ENCODE measurements at places on chromosomes 5 and 9.
A peak's percentile ranks its signal among the peaks of the same experiment; 100 is the strongest.

- no peak for DNase-seq
These were observed 6.4 kb downstream of the SPINK6 start for GRCh38 chr5:148209151-148209770.

DNA sequence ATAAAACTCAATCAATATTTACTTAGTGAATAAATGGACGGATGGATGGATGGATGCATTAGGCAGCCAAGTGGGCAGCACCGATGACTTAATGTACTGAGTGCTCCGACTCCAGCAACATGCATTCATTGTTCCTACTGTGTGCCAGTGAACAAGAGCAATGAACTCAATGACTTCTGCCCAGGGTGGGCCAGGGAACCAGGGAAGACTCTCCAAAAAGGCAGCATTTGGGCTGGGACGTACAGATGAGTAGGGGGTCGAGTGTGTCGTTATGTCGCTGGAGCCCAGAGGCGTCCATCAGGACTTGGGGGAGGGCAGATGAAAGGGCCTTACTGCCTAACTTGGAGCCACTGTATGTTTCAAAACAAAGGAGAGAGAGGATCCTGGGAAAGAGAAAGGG lies 126.4 kb downstream of the KCNIP1 start:
- DNase-seq = no peak

GRCh38 chr9:36456480-36457065 lies 56.5 kb upstream of the RNF38 start:
- no peak for DNase-seq

- no peak for DNase-seq
These were observed 15.7 kb upstream of the KCNN2 start for GRCh38 chr5:114346181-114346580.

DNA sequence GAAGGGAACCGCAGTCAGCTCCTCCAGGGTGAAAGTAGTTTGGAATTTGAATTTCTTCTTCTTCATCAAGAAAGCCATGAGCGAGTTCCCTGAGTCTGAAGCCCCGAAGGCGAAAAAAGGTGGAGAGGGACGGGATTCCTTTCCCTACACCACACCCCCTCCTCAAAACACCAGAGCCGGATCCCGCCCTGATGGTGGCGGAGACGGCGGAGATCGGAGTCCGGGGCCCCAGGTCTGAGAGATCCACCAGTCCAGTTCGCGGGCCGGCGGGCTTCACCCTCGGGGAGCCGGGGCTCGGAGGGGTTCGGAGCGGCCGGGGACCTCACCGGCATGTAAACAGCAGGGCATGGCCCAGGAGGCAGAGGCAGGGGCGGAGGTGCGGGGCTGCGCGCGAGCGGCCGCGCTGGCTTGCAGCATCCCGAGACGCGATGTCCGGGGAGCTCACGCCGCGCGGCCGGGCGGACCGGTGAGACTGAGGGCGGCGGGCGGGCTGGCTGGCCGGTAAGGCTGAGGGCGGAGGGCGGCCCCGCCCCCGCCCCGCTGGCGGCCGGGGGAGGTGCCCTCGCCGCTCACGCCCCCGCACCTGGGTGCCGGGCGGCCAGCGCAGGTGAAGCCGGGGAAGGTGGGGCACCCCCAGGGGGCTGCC lies 606 bp downstream of the EEIG1 start:
- no peak for DNase-seq

DNA sequence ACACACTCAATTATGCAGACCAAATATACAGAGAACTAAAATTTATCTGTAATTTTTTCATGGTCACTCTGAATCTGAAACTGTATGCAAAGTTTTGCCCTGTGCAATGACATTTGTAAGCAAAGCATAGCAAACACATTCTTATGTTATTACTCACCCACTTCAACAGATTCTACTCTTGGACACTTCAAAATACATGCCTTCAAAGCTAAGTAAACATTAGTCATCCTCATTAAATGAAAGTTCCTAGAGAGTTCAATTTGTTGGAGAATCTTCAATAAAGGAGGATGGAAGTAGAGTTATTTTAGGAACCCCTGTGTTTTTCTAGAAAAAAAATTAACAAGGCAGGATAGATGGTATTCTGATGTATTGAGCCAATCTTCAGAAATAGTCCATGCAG lies 639.7 kb upstream of the C9orf72 start:
- DNase-seq = no peak

GRCh38 chr5:80250801-80251200 lies 5.0 kb downstream of the SERINC5 start:
- no peak for DNase-seq

GRCh38 chr9:15086778-15087324 lies 176.6 kb upstream of the FREM1 start:
- DNase-seq = no peak

- DNase-seq = no peak
These were observed 374.7 kb upstream of the WWC1 start for GRCh38 chr5:167916706-167917105.

DNA sequence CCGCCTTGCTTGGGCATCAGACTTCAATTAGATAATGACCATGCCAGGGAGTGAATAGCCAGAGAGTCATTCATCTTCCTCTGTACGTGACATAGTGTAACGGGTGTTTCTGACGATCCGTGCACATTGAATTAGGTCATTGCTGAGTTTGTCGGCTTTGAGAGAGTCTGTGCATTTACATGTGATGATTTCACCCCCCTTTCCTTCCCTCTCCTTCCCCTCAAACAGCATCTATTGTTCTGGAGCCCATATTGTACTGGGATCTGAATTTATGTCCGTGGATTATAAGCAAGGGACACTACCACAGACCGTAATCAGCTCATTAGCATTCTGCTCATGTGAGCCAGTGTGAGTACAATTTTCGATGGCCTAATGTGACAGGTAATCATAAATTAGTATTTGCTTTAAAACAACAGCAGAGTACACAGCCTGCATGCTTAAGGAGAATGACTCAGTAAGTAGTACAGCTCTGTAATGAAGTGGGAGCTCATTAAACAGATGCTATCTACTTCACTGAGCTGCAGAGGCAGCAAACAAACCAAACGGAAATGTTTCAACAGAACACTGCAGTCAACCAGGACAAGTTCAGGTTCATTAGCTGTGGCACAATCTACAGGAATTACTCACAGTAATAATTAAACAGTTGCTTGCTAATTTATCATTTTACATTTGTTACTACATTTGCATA lies 302.1 kb downstream of the CSNK1G3 start:
- DNase-seq = no peak

DNA sequence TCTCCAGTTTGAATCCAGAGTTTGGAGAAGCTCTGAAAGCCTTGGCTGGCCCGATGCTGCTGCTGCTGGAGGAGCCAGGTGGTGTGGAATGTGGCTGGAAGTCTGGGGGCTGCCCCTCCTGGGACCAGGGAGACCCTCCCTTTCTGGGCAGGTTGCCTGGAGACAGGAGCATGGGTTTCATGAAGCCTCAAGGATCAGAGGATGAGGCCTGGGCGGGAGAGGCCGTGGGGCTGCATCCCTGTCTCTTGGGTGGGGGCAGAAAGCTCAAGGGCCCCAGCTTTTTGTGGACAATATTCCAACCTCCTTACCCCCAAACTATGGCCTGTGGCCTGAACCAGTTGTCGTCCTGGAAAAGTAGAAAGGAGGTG lies 10.1 kb downstream of the FGF18 start:
- DNase-seq = no peak

- DNase-seq = no peak
These were observed 371.2 kb downstream of the NFIB start for GRCh38 chr9:13942695-13943094.

GRCh38 chr9:19101203-19101602 lies 1.5 kb downstream of the HAUS6 start:
- DNase-seq = no peak

GRCh38 chr9:89154651-89155336 lies 23.8 kb downstream of the SHC3 start:
- no peak for DNase-seq

- DNase-seq = no peak
These were observed 170.4 kb downstream of the FOCAD start for GRCh38 chr9:20854444-20854843.

DNA sequence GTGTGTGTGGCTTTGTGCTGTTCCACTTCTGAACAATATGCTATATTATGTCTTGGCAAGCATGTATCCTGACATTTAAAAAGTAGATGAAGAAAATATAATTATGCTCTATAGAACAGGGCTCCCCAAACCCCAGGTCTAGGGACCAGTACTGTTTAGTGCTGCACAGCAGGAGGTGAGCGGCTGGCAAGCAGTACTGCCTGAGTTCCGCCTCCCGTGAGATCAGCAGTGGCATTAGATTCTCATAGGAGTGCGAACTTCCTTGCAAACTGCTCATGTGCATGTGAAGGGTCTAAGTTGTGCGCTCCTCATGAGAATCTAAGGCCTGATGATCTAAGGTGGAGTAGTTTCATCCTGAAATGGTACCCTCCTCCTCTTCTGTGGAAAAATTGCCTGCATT lies 979.1 kb upstream of the CTNND2 start:
- DNase-seq = no peak

- DNase-seq = no peak
These were observed 8.4 kb downstream of the RPS14 start for GRCh38 chr5:150440948-150441812.

GRCh38 chr5:97670447-97670846 lies 487.4 kb upstream of the RIOK2 start:
- DNase-seq = no peak

DNA sequence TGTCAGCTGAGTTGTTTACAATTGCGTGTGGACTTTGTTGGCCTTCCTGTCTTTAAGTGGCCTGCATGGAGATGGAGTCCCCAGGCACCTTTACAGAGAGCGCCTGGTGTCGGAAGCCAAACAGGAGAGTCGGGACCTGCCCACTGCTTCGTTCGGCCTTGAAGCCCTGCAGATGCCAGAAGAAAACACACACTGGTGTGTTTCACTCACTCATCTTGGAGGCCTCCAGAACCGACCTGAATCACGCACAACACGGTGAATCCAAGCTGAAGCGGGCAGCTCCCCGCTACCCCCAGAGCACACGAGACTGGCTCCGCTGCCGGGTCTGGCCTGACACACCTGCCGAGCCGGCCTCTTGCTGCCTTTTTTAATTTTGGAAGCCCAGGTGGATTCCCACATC lies 419.4 kb upstream of the IRX4 start:
- DNase-seq = no peak

GRCh38 chr9:81855538-81855937 lies 72.7 kb upstream of the SPATA31D4 start:
- no peak for DNase-seq

DNA sequence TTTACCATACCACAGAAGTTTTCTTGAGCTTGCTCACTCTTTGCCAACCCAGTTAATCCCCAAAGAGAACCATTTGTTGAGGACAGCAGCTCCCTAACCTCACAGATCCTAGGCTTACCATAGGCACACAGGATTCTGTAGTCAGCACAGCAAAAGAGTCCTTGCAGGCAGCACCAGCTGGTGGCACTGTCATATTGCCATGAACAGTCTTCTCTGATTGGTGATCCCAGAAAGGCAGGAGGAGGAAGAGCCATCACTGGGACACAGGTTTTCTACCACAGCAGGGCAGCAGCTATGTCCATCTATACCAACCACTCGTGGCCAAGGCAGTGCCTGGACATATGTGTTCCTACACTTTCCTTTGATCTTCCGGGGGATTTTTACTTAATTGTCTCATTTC lies 297.1 kb upstream of the CD180 start:
- no peak for DNase-seq

DNA sequence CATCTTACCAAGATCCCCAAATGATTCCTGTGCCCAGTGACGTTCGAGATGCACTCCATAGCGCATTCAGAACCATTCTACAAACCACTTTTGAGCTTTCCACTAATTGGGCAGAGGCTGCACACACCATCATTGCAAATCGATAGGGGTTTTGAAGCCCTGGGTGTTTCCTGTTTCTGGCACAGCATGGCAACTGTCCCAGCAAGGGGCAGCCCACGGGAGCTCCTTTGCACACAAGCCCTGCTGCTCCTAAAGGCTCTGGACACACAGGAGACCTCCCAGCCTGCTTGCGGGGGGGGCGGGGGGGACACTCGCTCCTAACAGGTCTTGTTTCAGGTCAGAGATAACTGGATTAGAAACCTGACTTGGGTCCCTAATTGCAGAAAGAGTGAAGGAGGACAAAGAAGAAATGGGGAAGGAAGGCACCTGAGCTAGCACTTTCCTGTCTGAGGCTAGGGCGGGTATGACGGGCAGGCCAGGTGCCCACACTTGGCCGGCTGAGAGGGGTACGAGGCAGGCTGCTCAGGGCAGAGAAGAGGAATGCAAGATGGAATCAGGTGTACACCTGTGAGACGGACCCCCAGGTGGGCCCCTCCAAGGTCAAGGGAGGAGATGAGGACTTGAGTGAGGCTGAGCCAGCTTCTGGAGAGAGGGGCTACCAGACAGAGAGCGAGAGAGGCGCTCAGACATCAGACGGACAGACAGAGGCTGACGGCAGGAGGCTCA lies 820 bp downstream of the FBP1 start:
- no peak for DNase-seq

- DNase-seq = no peak
These were observed 18.4 kb downstream of the BASP1 start for GRCh38 chr5:17235731-17236330.

- no peak for DNase-seq
These were observed 633.0 kb upstream of the C9orf72 start for GRCh38 chr9:28206280-28206679.

DNA sequence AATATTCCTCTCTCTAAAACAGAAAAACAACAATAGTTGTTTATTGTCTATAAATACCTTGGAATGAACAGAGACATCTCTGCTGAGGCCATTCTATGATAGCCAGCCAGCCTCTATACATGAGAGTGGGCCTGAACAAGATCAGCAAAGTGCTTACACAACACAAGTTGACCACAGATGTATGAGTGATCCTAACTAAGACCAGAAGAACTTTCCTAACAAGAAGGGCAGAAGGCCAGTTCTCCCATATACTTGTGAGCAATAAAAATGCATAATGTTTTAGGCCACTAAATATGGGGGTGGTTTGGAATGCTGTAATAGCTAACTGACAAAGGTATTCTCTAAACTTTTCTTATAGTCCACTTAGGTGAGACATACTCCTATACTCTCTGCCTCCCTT lies 345.7 kb downstream of the SPATA31D1 start:
- no peak for DNase-seq

GRCh38 chr9:130390390-130390789 lies 54.4 kb upstream of the ASS1 start:
- no peak for DNase-seq

GRCh38 chr9:37229455-37229854 lies 109.1 kb downstream of the ZCCHC7 start:
- DNase-seq = no peak

GRCh38 chr5:127029581-127030258 lies 638 bp downstream of the MARCHF3 start:
- peak; percentile 40 for DNase-seq

- DNase-seq = no peak
These were observed 59.5 kb downstream of the VAV2 start for GRCh38 chr9:133932633-133933032.

- DNase-seq = no peak
These were observed 40.8 kb upstream of the GABRG2 start for GRCh38 chr5:162026803-162027202.

- no peak for DNase-seq
These were observed 507.8 kb downstream of the MAT2B start for GRCh38 chr5:164013077-164013670.

GRCh38 chr5:118883362-118883761 lies 105.0 kb downstream of the DTWD2 start:
- no peak for DNase-seq
